ENCODE measurements at places on chromosomes 5 and 9.

- DNase-seq: peak; percentile 83
These were observed 28.0 kb upstream of the MAP1B start for GRCh38 chr5:72079288-72079687.

DNA sequence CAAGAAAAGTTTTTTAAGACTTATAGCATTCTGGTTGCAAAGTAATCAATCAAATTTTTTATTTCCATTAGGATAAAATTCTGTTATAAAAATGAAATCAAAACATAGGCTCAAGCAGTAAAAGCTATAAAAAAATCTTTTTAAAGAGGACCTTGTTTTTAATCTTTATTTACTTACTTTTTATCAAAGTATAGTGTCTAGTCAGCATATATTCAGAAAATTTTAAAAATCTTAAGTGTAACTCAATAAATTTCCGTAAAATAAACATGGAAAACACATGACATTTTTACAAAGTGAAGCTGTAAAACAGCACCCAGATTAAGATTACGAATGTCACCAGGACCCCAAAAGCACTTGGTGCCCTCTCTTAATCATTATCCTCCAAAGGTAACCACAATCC lies 302.4 kb downstream of the TMEM161B start:
- no peak for DNase-seq

DNA sequence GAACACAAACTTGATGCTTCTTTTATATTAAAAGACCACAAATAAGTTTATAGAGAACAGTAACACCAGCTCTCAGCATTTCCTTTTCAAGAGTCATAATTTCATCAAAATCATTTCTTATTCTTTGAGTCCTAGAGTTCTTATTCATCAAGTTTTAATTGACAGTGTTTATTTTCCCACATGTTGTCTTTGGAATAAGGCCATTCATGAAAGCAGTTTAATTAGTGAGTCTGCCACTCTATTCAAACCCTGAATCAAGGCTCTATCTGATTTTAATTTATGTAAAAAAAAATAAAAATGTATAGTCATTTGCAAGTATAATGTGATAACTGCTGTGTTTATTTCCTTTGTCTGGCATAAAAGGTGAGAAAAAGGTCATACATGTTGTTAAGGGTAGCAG lies 176.7 kb downstream of the PARP8 start:
- DNase-seq: no peak

DNA sequence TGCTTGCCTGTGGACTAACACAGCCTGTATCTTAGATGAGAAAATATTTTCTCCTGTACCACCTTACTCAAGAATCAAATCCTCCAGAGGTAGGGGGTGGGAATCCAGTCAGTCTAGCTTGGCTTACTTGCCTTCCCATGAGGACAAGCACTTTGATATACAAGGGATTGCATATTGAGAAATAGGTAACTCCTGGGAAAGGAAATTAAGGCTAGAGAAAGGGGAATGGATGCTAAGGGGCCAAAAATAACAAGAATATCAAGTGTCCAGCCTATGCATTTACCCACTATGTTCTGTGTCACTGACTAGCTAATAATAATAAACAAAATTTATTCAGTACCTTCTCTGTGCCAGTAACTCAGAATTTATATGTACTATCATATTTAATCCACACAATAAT lies 21.4 kb upstream of the SNX2 start:
- no peak for DNase-seq

GRCh38 chr9:74500584-74500924 lies 3.4 kb downstream of the RORB start:
- no peak for DNase-seq

DNA sequence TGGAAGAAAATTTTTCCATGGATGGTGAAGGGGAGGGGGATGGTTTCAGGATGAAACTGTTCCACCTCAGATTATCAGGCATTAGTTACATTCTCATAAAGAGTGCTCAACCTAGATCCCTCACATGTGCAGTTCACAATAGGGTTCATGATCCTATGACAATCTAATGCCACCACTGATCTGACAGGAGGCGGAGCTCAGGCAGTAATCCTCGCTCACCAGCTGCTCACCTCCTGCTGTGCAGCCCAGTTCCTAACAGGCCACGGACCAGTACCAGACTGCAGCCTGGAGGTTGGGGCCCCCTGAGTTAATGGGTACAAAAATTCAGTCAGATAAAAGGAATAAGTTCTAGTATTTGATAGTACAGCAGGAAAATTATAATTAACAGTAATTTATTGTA lies 337.2 kb downstream of the NPR3 start:
- DNase-seq: no peak

DNA sequence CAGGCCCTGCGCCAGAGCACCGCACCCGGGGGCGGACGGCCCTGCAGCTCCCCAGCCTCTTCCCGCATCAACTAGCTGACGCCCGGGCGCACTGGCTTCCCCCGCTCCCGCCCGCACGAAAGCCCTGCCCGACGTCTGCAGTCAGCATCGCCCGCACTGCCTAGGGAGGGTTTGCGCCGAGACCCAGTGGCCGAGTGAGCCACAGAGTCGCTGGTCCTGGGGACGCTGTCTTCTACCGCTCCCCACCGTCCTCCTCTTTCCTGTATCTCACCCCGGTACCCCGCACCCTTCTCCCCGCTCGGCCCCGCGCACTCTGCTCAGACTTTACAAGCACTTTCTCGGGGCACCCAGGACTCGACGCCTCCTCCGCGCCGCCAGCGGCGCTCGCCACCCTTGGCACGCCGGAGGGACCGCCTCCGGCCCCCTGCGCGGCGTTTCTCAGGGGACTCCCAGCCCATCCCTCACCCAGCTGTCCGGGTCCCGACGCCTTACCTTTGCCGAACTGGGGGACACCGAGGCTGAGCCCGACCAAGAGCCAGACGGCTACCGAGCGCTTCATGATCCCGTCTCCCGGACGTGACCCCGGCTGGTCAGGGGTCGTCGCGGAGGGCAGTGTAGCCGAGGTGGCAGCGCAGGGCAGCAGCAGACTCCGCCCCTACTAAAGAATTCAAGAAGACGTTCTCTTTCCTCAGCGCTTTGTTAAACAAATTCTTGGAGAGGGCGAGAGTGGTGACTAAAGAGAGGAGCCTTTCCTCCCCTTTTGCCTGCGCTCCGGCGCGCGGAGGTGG lies 670 bp downstream of the EDIL3 start:
- DNase-seq: peak; percentile 86

GRCh38 chr9:121945849-121946248 lies 147.3 kb downstream of the TTLL11 start:
- no peak for DNase-seq
